T-helper 1 cell (primary cell): ENCODE measurements at places on chromosomes 16 and 17.

- peak; percentile 85 for DNase-seq
Measured at GRCh38 chr16:28984619-28985135, at the start of gene LAT. Gene LAT, plus strand, starts transcription at chr16:28985052. Its CDS starts 366 bp downstream, at chr16:28985418.

DNA sequence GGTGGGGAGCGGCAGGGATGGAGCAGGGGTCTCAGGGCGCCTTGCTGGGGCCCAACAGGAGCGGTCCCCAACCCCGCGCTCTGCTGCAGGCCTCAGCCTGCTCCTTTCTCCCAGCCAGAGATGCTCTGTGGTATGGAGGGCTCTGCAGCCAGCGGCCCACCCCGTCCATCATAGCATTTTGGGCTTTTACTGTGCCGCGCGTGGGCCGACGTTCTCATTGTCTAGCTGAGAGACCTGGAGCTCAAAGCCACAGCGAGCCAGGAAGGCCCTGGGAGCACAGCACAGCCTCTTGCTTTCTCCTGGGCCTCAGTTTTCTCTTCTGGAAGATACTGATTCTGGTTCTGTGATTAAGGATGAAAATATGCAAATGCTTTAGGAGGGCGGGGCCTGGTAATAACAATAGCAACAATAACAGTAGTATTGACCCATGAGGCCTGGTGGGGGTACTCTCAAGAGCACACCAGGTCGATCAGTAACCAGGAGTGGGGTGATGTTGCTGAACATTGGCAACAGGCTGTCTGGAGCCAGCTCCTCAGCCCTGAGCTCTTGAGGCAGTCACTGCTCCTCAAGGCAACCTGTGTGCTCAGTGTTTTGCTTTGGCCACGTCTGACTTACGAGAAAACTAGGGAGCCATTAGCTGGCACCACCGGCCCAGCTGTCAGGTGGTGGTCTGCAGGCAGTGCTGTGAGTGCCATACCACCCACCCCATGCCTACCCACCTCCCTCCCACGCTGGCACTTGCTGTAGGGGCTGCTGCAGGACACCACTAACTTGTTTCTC is 1.1 kb upstream of the RASD1 start:
- DNase-seq = no peak

DNA sequence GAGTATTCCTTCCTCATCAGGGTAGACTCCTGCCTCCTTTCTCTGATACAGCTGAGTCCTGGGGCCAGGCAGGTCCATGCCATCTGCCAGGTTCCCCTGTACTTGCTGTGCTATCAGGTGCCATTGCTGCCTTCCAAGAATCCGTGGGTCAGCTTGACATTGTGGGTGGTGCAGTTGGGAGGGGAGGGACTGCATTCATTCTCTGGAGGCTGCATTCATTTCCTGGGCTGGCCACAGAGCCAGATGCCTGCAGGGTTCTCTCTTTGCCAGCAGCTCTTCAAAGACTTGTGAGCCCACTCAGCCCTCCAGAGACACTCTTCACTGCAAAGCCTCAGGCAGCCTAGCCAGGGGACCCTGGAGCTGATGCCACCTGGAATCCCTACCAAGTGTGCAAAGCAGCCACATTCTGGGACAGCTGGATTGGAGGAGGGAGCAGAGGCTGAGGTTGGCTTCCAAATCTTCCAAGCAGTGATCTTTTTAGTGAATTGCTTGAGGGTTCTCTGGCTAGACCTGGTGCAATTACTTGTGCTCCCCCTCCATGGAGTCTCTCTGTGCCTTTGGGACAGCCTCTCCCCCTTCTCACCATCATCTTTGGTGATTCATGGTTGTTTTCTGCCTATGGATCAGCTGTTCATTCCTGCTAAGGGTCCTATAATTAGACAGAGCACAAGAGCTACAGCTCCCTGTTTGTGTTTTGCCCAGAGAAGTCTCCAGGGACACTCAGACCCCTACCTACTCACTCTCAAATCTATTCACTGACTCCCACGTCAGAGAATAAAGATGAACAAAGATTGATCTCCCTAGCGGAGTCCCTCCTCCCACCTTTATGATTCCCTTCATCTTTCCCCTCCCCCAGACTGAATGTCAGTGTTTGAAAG is 20.9 kb downstream of the ANKFN1 start:
- DNase-seq = no peak

- no peak for DNase-seq
Measured at GRCh38 chr17:43372273-43372911, 26.4 kb upstream of the ARL4D start.
